ENCODE measurements at places on chromosomes 1 and 21.

DNA sequence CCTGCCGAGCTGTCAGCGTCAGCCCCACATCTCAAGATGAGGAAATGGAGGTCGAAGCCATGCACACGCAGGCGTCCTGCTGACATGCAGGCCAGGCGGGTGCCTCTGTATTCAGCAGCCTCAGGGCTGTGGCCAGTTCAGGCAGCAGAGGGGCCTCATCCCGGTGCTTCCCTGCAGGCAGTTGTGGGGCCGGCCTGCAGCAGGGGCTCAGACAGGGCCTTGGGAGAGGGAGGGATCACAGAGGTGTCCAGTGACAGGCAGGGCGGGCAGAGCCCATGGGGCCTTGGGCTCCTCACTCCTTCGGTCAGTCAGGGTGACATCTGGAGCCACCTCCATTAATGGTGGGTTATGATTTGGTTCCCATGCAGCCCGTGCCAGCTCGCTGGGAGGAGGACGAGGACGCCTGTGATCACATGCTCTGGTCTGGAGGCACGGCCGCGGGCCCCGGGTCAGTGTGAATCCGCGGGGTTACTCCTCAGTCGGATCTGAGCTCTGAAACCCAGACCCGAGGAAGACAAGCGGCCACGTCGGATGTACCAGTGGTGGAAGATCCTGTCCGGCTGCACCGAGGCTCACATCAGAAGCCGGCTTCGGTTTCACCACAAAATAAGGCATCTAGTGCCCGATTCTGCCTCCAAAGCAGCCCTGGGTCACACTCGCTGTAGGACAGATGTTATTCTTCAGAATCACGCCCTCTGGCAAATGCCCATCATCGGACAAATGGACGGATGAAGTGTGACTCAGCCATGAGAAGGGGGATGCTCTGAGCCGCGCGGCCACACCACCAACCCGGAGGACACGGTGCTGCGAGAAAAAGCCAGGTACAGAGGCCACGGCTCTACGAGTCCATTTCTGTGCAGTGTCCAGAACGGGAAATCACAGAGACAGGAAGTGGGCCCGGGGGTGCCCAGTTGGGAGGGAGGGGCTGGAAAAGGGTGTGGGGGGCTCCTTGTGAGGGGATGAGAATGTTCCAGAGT, 33.4 kb downstream of the KRTAP10-1 start:
- DNase-seq: no peak

DNA sequence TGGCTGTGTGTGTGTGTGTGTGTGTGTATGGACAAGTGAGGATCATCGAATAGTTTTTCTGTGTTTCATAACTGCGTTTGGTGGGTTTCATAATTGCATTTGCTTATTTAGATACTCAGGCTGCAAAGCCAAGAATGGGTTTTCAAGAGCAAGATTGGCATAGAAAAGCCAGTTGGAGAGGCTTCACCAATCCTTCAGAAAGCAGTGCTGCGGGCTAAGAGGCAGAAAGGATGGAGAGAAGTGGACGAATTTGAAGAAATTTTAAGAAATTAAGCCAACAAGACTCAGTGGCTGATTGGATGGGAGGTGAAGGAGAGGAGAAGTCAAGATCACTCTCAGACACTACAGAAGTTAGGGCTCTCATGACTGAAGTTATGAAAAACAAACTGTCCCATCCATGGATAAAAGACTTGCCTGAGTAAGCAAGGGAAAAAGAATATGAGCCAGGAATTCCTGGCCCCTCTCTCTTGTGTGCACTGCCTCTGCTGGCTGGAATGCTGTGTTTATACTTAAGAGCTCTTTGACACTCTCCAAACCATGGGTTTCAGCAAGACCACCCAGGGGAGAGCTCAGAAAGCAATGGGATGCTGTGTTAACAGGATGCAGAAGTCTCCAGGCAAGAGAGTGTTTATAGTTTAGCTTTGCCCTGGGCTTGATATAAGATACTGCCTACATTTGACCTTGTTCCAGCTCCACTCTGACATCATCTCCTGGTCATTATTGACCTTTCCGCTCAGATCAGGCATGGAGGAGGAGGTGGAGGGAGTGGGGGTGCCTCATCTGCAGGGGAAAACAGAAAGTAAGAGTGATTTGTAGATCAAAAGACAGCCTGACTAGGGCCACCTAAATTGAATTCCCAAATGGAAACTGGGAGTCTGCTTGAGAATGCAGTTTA, 232.0 kb upstream of the PLXNA2 start:
- no peak for DNase-seq

DNA sequence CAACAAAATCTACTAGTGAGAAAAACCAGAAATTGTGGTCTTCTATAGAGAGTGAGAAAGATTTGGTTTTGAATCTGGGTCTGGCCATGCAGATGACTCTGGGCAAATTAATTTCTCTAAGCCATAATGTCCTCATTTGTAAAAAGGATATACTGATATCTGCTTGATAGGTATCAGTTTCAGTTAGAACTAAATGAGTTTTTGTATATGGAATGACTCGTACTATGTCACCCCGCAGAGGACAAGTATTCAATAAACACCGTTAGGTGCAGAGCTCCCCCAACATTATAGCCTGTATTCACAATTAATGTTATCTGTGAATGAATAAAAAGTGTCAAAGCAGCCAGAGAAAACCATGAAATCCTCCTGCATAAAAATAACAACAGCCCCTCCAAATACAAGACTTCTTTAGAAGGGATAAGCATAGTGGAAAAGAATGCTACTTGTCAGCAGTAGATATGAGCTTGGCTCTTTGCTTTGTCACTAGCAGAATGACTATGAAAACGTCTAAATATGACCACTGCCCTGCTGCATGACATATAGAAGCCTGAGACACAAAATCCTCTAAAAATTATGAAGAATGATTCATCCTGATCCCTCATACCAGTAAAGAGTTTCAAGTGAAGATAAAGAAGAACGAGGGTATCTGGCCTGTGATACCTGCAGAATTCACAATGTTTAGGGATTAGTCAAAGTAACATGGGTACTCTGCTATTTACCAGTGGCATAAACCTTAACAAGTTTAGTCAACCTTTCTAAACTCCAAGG, 17.8 kb downstream of the SCAF4 start:
- DNase-seq: peak; percentile 2

GRCh38 chr1:29643281-29643680, 407.0 kb downstream of the PTPRU start:
- DNase-seq: no peak

- no peak for DNase-seq
Observed at GRCh38 chr1:155933591-155934096, 569 bp downstream of the KHDC4 start.

DNA sequence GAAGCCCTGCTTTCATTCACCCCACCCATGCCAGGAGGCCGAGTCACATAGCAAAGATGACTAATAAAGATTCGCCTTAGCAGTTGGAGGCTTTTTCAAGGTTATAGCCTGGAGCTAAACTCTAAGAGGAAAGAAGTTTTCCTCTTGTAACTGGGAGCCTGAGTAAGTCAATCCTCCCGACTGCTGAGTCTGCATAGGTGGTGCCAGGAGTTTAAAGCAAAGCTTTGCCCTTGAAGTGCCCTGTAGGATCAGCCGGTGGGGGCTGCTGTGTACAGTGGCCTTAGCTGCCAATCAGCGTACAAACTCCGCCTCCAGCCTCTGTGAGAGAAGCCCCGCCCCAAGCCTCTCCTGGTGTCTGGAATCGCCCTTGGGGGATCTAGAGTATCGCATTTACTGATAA, 147.5 kb upstream of the SPATA6 start:
- no peak for DNase-seq

DNA sequence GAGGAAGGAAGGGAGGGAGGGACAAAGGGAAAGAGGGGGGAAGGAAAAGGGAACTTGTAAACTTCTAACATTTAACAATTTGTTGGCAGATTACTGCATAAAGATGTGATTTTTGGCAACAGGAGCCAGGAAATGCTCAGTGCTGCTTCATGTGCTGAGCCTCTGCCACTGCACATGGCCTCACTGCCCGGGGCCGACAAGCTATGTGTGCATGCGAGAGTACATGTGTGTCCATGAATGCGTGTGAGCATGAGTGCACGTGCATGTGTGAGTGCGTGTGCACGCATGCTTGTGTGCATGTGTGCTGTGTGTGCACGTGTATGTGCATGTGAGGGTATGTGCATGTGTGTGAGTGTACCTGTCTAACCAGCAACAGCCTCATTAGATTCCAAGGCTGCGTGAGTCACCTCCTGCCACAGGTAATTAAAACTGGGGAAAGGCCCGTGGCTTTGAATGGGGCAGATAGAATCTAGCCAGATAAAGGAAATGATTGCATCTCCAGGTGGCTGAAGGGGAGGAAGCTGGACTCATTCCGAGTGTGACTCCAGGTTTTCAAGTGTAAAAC, 41.4 kb upstream of the TSPEAR start:
- DNase-seq: no peak

DNA sequence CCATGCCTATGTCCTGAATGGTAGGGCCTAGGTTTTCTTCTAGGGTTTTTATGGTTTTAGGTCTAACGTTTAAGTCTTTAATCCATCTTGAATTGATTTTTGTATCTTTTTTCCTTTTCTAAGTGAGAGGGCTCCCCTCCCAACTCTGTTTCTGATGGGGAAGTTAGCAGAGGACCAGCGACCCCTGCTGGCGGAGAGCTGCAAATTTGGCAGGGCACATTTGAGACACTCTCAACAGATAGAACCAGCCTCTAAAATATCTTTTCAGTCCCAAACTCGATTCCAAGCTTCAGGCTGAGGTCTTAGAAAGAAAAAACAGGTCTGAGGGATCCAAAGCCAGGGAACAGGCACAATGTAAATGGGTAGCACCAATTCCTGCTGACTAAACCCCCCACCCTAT, 32.5 kb downstream of the LRRC3 start:
- peak; percentile 43 for DNase-seq

- DNase-seq: no peak
Observed at GRCh38 chr1:207817778-207818751, 66.2 kb downstream of the CD46 start.

DNA sequence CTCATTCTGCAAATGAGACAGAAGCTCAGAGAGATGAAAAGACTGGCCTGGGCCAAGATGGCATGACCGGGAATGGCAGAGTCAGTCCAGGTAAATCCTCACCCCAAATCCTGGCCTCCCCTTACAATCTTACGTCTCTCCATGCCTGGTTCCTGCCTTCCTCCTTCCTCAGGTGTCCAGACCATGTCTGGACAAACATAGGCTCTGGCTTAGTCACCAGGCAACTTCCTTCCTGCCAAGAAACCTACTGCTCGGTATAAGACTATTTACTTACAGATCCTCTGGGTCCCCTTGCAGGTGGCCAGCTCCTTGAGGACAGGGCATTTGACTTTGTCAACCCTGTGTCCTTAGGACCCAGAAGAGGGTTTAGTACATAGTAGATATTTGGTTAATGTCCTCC, 69.4 kb upstream of the ROR1 start:
- DNase-seq: no peak

GRCh38 chr1:150212070-150212469, 23.8 kb downstream of the ANP32E start:
- DNase-seq: no peak

DNA sequence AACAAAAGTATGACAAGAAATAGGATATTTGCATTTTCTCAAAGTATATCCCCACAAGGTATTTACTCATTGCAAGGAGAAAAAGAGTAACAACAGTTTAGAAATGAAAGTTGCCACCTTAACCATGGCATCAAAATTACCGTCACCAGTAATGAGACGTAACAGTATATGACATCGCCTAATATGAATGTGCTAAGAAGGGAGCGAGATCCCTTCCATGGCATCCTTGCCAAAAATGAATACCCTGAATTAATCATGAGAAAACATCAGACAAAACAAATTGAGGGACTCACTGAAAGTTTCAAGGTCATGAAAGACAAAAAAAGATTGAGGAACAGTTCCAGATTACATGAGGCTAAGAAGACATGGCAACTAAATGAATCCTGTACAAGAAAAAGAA, 78.9 kb upstream of the MROH9 start:
- DNase-seq: no peak

DNA sequence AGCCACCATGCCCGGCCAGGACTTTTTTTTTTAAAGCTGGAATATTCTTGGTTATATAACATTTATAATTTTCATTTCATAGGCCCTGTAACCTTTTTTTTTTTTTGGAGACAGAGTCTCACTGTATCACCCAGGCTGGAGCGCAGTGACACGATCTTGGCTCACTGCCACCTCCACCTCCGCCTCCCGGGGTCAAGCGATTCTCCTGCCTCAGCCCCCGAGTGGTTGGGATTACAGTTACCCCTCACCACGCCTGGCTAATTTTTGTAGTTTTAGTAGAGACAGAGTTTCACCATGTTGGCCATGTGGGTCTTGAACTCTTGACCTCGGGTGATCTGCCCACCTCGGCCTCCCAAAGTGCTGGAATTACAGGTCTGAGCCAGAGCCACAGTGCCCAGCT, 12.6 kb downstream of the ZYG11B start:
- DNase-seq: no peak

DNA sequence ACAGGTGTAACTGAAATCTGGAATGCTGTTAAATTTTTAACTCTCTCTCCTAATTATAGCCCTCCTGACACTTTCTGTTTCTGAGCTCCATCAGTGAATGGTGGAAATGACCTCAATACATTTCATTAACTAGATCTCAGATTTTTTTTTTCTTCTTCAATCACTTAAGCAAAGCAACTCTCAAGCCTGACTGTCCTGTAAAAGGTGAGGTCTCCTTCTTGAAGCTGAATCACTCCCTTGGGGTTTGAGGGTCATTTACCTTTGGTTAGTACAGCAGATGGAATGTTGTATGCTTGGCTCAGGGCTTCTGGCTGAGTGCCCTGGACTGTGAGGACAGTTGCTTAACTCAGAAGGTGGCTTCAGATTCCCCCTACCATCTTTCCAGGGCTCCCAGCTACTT, 518.7 kb downstream of the PTPRC start:
- no peak for DNase-seq

DNA sequence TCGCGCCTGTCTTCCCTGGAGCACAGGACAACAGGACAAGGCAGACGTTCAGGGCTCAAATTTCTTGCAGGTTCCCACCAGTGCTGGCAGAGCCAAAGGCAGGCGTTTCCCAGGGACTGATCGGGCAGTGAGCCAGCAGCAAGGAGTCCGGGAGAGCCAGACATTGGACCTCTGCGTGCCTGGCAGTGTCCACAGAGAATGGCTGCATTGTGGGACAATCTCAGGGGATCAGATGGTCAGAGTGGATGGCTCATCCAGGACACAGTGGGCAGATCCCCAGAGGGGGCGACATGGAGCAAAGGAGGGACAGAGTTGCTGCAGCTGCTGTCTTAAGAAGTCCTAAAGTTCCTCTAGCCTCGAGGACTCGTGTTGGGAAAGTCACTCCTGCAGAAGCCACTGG, 4.6 kb downstream of the TMEM63A start:
- no peak for DNase-seq

- no peak for DNase-seq
Observed at GRCh38 chr1:167238713-167239112, 18.0 kb downstream of the POU2F1 start.

- DNase-seq: no peak
Observed at GRCh38 chr21:40463176-40463575, 383.8 kb downstream of the DSCAM start.

- no peak for DNase-seq
Observed at GRCh38 chr1:109691759-109692158, 4.1 kb downstream of the GSTM1 start.

DNA sequence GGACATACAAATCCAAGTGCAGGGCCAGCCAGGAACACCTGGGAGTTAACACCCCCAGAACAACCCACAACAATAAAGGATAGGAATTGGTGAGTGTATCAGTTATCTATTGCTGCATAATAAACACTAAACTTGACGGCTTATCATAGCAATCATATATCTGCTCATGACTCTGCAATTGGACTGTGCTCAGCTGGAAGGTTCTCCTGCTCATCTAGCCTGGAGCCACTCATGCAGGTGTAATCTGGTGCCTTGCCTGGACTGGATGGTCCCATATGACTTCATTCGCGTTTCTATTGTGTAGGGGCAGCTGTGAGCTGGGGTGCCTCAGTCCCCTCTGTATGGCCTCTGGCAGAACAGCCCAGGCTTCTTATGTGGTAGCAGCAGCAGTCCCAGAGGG, 76.3 kb upstream of the KLHDC7A start:
- no peak for DNase-seq
